ENCODE measurements at places on chromosomes 13 and 19.

DNA sequence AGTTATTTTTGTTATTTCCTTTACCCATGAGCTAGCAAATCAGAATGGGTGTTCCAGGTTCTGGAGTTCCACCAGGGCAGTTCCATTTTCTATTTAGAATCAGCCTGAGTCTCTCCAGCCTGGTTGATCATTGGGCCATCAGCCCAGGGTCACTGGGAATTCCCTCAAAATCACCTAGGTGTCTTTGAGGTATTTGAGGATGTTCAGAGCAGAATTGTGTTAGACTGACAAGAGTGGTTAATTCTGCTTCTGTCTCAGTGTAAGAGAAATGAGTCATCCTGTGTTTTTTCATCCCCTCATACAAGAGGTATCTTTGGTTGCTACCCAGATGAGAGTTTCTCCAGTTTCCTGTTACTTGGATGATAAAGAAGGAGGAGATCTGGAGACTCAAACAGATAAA lies 11.7 kb downstream of the ZNF66 start:
- no peak for DNase-seq

- no peak for DNase-seq
Measured at GRCh38 chr19:50311723-50312635, 17.2 kb downstream of the KCNC3 start.

DNA sequence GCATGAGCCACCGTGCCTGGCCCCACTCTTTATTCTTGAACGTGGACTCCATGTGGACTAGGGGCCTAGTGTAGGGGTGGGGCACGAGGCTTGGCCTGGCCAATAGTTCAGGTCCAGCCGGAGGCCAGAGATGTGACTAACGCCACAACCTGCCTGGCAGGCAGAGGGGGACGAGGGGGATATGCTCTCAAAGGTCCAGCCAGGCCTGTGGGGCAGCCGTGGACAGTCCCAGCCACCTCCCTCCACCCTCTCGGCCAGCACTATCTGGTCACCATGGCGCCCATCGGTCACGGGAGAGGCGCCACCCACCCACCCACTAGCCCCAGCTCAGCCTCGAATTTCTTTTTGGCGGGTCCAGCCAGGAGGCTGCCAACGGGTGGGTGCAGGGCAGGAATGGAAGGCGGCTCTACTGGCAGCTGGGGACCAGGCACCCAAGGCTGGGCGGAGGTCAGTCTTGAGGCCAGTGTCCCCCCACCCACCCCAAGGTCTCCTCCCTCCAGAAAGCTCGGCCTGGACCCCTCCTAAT lies 2.2 kb upstream of the CERS1 start:
- no peak for DNase-seq

GRCh38 chr19:6736917-6737283 lies 480 bp downstream of the GPR108 start:
- no peak for DNase-seq

DNA sequence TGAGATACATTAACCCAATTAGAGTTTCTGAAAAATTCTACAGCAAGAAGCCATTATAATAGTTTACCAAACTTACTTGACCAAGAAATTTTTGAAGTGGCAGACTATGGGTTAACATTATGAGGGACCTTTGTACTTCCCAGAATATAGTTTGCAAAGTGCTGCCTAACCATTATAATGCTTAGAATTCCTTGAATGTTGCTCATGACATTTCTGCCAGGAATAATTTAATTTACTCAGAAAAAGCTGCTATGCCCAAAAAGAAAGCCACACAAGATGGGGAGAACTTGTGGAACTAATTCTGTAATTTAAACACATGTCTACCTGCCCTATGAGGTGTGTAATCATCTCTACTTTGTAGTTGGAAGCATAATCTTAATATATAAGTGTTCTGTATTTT lies 58.1 kb upstream of the MYCBP2 start:
- DNase-seq = no peak

DNA sequence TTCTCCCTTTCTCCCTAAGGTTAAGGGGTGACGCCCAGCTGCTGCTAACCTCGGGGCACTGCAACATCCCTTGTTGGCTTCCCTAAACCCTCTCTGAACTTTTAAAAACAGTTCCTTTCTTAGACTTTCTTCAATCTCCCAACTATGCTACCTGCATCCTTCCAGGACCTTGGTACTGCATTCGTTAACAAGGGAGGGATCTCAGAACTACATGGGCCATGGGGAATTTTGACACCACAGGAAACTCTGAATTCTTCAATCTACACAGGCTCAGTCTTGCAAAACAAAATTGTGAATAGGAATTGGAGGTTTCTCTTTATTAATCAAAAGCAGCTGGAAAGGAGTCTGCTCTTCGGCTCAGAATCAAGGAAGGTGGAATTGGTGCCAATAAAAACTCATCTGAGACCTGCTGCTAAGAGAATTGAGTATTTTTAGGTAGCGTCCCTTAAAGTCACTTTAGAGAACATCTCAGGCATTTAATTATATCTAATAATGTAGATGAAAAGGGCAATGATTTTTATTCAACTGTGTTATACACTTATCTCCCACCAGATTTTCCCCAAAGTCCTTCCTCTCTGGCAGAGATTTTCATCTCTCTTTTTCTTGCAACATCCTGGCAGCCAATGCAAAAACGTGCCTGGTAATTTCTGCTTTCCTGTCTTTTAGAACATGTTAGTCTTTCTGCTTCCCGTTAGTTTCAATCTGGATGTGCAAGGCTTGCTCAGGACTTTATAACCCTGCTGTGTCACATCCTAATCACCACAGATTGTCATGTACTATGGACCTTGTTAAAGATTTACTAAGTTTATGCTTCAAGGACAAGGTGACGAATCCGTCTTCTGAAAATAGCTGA lies 69.1 kb upstream of the SLC15A1 start:
- peak; percentile 4 for DNase-seq

GRCh38 chr13:36526897-36527296 lies 94.6 kb downstream of the CCNA1 start:
- DNase-seq = no peak

DNA sequence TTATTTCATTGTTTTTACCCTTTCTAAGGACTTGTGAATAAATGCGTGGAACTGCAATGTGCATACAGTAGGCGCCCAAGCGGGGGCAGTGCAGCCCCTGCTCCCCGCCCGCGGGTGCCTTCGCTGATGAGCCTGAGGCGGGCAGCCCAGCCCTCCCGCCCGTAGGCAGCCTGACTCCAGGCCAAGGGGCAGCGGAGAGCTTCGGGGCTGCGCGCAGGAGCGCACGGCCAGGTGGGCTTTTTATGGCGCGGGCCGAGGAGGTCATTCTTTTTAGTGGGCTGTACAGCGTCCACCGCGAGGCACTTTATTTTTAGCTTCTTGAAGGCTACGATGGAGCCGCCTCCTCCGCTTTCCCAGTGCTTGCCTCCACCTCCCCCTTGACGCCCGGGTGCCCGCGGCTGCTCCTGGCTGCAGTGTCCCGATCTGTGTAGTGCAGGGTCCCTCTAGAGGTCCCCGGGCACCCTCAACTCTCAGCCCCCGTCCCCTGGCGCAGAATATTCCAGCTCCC lies 60.5 kb downstream of the CCNE1 start:
- DNase-seq = peak; percentile 69

DNA sequence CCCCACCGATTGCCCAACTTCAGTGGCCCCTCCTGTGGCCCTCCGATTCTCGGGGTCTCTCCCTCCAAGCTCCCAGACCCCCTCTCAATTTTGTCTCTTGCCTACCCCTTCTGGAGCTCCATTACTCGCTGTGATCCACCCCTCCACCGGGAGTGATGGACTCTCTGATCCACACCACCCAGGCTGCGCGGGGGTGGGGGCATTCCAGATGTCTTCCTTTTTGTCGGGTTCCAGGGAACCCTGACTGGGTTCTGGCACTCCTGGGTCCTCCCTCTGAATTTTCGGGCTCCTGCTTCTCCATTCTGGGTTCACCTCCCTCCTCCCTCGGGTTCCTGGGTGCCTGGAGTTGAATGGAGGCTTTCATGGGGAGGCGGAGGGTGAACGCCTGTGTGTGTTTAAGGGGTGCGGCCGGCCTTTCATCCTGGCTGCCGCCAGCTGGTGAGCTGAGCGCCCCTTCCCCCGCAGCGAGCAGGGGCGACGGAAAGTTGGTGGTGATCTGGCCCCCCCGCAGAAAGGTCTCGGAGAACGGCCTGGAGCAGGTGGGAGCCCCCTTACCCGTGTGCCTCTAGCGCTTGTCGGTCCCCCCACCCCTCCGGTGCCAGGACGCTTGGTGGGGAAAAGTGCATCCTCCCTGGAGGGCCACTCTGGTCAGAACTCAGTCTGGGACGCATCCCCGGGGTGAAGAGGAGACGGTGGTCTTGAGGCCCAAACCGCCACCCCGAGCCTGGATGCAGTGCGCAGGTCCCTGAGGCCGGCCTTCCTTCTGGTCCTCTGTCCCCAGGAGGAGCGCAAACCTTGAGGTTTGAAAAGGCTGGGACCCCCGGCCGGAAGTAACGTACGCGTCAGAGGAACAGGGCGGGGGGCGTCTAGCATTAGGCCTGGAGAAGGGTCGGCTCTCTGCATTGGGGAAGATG lies 1.6 kb downstream of the MISP3 start:
- DNase-seq = peak; percentile 86

- peak; percentile 67 for DNase-seq
Measured at GRCh38 chr19:45607071-45608029, 5.3 kb upstream of the GPR4 start.

DNA sequence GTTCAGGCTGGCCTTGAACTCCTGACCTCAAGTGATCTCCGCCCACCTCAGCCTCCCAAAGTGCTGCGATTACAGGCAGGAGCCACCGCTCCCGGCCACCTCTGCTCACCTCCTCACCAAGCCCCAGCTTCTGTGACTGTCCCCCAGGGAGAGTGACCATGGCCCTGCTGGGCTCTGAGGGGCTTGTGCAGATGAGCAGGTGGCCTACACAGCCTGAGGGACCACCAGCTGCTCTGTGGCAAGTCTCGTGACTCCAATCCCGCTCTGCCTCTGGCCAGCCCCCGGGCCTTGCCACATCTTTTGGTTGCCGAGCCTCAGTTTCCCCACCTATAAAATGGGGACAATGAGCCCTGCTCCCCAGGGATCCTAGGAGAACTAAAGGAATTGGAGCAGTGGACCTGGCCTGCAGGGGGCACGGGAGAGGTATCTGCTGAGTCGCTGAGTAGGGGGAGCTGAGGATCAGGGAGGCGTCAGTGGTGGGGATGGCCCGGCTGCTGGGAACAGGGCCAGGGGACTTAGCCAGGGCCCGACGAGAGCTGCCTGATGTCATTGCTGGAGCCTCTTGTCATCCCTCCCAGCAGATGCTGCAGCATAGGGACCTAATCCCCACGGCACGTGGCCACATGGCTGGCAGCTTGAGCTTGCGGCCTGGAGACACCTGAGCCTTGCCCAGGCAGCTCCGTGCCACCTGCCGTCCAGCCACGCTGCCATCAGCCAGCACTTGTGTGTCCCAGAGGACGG lies 74.7 kb downstream of the GADD45B start:
- DNase-seq = no peak

DNA sequence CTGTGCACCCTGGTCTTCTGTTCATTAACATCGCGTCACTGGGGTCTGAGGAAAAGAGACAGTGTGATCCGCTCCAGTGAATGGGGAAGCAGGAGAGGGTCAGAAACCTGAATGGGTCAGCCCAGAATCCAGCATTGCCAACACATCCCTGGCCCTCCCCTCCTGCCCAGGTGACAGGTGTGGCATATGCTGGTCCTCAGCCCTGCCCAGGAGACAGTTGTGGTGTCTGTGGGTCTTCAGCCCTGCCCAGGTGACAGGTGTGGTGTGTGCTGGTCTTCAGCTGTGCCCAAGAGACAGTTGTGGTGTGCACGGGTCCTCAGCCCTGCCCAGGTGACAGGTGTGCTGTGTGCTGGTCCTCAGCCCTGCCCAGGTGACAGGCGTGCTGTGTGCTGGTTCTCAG lies 8.0 kb downstream of the TFDP1 start:
- DNase-seq = no peak

DNA sequence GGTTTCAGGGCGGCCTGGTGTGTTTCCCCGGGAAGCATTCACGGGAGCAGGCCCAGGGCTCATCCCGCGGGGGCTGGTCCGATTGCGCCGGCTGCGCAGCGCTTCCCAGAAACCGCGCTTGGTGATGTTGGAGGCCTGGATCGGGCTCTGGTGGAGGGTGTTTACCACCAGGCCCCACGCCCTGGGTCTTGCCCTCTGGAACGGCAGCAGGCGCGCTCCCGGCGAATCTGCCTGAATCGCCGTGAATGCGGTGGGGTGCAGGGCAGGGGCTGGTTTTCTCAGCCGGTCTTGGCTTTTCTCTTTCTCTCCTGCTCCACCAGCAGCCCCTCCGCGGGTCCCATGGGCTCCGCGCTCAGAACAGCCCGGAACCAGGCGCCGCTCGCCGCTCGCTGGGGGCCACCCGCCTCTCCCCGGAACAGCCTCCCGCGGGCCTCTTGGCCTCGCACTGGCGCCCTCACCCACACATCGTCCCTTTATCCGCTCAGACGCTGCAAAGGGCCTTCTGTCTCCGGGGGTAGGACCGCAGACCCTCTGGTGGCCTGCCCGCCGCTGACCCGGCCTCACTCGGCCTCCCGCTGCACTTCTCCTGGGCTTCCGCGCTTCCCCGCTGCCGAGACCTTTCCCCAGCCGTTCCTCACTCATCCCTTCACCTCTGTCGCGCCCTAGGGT lies 69.4 kb upstream of the GJB6 start:
- peak; percentile 15 for DNase-seq

- no peak for DNase-seq
Measured at GRCh38 chr13:43720780-43721397, 65.9 kb downstream of the ENOX1 start.

DNA sequence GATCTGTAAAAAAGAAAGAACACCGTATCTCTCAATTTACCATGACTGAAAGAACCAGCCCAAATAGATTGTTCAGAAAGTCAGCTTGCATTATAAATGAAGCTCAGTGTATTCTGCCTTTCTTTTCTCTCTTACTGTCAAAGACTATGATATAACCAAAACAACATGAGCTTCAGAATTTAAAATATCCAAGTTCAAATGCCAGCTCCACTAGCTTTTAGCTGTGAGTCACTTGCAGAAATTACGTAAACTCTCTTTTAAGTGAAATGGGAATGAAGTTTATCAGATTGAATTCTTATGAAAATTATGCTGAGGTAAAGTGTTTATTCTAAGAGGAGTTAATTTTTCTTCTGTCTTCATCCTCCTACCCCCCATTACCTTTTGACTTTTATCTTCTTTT lies 20.0 kb upstream of the POSTN start:
- no peak for DNase-seq

- DNase-seq = no peak
Measured at GRCh38 chr13:112449545-112449930, 73.4 kb downstream of the SPACA7 start.

GRCh38 chr19:590396-590745 lies 690 bp downstream of the HCN2 start:
- DNase-seq = no peak

DNA sequence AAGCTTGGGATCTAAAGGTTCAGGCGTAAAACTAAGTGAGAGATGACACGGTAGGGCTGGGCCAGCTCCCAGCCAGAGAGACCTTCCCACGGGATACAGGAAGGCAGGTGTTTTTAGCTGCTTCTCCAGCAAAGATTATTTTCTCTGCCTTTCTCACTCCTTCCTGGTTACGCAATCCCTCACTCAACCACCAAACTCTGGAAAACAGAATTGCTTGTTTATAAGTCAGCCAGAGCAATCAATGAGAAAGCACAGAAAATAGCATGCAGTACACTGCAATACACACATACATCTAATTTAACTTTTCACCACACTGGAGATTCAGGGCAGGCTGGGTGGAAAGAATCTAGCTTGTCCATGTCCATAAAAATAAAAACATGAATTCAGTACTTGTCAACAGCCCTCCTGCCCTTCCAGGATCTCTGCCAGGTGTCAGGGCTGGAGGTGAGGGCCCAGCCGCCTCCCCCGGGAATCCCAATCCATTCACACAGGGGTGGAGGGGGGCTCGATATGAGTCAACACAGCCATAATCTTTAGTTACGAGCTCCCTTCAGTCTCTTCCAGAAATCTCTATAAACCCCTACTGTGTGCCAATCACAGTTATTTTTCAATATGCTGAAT lies 12.2 kb downstream of the RHPN2 start:
- DNase-seq = no peak

GRCh38 chr13:45120967-45121831 lies 889 bp downstream of the GTF2F2 start:
- peak; percentile 26 for DNase-seq

All from suppressor macrophage treated with lipopolysaccharide for 1 hour (primary cell).